ENCODE measurements at places on chromosomes 12 and 14.
A peak's percentile ranks its signal among the peaks of the same experiment; 100 is the strongest.

DNA sequence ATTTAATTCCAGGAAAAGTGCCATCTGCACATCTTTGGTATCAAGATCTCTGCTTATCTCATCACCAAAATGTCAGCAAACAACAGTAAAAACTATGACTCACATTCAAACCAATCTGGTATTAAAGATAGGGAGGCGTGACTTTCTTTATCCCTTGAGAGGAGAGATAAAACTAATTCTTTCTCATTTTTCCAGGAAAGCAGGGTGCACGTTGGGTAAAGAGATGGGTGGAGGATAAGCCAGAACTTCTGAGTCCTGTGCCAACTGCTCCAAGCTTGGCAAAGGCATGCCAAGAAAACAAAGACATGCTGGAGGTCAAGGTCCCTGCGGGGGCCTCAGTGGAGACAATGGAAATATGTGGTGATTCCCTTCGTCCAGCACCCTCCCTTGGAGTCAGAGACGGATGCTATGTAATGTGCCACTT is 225.8 kb upstream of the PLXNC1 start:
- DNase-seq, result no peak

DNA sequence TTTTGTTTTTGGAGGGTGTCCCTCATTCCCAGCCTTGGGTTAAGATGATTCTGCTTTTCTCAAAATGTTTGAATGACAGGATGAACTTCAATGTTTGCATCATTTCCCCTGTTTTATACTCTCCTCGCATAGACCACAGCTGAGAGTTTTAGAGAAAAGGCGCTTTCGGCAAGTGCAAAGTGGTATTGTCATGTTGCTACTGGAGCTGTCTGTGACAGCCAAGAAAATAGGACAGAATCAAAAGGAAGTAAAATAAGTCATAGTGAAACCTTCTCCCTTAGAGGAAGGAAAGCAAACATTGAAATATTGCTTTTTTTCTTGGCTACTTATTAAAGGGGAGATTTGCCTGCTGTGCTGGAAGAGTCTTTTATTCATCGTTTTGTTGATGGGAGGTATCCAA is 33.5 kb upstream of the ARHGAP5 start:
- DNase-seq, result no peak

DNA sequence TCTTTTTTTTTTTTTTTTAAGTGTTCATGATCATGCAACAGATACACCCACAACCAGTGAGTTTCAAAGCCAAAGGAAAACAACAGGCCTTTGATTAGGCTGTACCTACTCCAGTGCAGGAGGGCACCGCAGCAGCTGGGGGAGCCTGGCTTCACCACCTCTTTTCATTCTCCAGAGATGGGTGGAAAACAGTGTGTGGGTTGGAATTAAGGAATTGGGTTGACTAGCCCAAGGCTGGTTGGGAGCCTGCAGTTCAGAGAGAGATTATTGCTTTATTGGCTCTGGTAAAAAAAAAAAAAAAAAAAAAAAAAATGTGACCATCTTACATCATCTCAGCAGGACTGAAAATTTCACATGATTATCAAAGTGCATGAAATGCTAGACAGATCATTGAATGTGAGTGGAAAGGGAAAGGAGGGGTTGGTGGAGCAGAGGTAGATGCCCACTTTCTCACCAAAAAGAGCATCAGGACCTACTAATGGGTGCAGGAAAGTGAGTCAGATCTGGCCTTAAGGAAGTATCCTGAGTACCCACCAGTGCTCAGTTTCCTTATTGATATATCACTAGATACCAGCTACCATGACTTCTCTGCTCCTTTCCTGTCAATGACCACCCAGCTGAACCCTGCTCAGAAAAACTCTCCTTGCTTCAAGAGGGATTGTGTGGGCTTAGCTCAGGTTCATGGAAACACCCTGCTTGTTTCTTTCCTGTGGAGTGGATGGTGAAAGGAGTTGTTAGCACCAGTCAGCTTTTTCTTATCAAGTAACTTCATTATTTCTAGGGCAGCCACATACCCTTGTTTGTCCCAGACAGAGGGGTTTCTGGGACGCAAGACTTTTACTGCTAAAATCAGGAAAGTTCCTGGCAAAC is 54.8 kb upstream of the DYRK2 start:
- no peak for DNase-seq

DNA sequence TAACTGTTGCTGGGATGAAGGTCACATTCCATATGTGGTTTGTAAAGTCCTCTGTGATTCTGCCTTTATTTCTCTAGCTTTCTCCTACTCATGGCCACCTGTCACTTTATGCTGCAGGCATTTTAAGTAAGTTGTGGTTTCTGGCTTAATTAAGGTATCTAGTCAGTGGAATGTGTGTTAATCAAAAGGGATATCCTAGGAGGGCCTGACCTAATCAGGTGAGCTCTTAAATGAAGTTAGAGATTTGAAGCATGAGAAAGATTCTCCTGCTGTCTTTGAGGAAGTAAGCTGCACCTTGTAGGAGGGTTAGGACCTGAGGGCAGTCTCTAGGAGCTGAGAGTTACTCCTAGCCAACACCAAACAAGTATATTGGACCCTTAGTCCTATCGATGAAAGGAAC is 90.3 kb downstream of the ETNK1 start:
- DNase-seq, result no peak

- peak; percentile 66 for DNase-seq
Observed at GRCh38 chr12:118979763-118980406, 1.5 kb upstream of the SRRM4 start.

DNA sequence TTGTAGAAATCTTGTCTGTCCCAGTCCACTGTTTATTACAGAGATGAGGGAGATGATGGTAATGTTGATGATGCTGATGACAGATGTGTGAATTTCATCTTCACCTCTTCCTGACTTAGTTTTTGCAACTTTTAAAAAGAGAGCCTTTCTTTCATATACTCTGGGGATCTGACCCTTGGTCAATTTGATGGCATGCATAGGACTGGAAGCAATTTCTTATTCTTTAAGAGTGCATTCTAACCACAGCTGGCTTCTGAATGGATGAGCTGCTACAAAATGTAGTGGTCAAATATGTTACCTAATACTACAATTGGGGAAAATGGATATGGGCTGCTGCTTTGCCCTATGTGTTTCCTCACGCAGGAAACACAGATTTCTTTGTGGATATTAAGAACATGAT is 80.8 kb downstream of the MYRFL start:
- no peak for DNase-seq

GRCh38 chr12:113260636-113261300 is 39.5 kb downstream of the TPCN1 start:
- DNase-seq, result no peak

GRCh38 chr14:99520571-99521081 is 39.4 kb downstream of the CCNK start:
- no peak for DNase-seq

- DNase-seq, result peak; percentile 37
Observed at GRCh38 chr14:69536971-69537370, 37.7 kb downstream of the CCDC177 start.

DNA sequence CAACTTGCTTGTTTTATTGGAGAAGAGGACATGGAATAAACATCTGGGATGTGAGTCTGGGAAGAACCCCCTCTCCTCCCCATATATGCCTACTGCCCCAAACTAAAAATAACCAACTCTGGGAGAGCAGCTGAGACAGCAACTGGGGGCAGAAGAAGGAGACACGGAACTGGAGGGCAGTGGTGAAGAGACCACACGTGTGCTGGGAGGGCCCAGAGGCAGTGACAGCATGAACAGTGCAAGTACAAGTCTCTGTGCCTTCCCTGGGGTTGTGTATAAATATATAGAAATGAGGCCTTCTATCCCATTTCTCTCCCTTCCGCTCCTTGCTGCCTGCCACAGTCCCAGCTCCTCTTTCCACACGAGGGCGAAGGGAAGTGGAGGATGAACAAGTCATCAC is 4.0 kb upstream of the KRT73 start:
- no peak for DNase-seq

DNA sequence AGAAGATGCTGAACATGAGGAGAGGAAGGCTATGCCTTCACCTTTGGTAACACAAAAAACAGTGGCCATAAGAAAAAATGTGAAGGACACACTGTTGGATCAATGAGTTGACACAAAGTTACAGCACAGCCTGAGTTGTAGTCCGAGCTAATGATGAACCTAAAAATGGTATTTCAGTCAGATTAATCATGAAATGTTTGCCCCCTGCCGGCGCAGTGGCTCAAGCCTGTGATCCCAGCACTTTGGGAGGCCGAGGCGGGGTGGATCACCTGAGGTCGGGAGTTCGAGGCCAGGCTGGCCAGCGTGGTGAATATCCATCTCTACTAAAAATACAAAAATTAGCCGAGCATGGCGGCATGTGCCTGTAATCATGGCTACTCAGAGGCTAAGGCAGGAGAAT is 1.3 kb upstream of the CAPRIN2 start:
- no peak for DNase-seq

GRCh38 chr14:80059041-80059440 is 152.3 kb downstream of the DIO2 start:
- DNase-seq, result no peak

GRCh38 chr14:68085742-68086141 is 266.2 kb downstream of the RAD51B start:
- DNase-seq, result no peak

GRCh38 chr12:95721320-95721719 is 69.2 kb downstream of the NTN4 start:
- DNase-seq, result peak; percentile 27

GRCh38 chr14:71492346-71492745 is 439.9 kb upstream of the RGS6 start:
- DNase-seq, result no peak

GRCh38 chr14:67738740-67739504 is 37.2 kb downstream of the RDH12 start:
- no peak for DNase-seq

DNA sequence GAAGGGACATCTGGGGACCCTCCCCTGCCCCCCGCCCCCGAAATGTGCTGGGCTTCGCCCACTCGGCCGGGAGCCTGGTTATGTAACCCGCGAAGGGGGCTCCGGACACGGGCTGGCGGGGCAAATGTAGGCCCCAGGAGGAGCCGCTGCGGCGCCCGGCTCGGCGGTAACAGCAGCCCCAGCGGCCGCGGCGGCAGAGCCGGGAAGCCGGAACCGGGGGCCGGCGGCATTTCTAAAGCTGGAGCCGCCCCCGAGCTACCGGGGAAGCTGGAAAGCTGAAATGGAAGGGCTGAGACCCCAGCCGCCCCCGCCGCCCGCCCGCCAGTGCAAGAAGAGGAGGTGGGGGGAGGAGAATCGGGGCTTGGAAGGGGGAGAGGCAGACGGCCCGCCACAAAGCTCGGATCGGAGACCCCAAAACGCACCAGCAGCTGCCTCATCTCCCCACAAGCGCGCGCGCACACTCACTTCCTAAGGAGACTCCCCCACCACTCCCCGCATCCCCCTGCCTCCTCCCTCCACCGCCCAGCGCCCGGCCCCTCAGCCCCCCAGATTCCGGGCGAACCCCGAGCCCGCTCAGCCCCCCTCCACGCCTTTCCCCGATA is 1.5 kb downstream of the KDM2B start:
- DNase-seq, result no peak

DNA sequence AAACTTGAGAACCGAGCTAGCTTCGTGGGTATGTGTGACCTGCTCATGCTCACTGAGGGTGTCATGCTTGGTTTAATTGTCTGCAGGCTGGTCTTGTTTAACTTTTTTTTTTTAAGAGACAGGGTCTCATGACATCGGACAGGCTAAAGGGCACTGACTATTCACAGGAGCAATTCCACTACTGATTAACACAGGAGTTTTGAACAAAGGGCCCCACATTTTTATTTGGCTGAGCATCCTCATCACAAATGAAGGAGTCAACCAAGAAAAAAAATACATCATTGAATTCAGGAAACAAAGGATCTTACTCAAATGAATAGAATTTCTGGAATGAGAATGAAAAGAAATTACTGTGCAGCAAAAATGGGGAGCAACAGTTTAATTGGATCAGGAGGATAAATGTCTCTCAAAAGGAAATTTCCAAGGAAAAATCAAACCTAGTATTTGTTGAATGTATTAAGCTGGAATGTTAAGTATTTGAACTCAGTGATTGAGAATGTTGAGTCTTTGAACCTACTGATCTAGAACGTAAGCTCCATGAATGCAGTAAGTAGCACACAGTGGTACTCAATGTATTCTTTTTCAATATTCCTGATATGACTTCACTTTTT is 20.8 kb upstream of the PYROXD1 start:
- no peak for DNase-seq

DNA sequence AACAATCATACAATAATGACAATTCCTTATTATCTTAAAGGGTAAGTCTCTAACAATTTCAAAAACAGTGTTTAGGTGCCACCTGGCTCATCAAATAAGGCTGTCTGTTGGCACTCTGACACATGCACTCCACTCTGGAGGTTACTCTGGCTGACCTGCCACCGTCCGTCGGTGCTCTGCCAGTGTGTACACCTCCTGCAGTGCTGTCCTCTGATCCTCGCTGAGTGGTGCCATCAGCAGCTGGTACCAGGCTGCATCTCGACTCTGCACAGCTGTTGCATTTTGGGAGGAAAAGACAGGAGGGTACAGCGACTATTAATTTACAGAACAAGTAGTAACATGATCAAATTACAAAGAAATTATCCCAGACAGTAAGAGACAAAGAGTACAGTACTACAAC is 63.9 kb downstream of the IPO8 start:
- no peak for DNase-seq

DNA sequence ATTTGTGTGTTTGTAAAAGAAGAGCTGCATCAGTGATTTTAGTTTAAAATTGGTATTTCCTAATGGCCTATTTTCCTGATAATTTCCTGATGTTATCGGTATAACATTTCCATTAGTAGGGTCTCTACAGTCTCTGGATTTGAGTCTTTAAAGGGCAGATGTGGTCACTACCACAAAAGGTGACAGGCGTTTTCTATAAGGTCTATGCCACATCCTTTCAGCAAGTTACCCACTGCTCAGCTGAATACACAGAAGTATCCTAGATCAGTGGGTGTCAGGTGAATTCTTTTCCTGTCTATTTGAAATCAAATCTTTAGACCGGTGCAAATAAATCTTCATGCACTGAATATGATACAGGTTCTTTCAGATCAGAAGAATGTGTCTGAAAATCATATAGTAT is 90.2 kb downstream of the LIN7A start:
- no peak for DNase-seq

- peak; percentile 48 for DNase-seq
Observed at GRCh38 chr12:55619354-55620138, 17.1 kb upstream of the OR10P1 start.

- no peak for DNase-seq
Observed at GRCh38 chr12:14946861-14947260, 8.5 kb upstream of the ERP27 start.

DNA sequence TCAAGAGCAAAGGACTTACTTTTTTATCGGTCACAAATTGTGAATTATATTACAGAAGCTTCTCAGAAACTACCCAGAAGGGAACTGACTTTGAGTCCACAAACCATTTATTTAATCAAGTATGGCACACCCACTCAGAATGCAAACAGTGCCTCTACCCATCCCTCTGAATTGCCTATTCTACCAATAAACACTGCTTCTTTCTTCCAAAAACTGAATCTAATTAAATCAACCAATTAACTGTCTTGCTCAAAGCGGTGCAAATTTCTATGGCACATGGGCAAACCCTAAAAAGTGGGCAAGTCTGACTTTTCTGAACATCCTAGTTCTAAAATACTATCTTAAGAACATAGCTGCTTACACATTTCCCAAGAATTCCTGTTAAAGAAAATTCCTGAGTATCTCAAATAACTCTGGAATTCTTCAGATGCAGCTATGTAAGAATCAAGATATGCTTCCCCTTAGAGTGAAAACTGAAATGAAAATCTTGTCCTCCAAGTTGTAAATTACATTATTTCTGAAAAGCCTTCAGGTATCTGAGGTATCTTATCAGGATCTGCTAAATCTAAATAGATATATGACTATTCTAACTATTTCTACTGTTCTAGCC is 4.3 kb downstream of the SPTLC2 start:
- no peak for DNase-seq

- no peak for DNase-seq
Observed at GRCh38 chr14:65042296-65042695, 55.6 kb downstream of the FNTB start.

Data from DMS153 (cell line).